ENCODE measurements at places on chromosomes 2 and 18. TPM values are rescaled to one million over a fixed set of nuclear protein-coding genes. Genes with fewer than 3 reads are reported as not detected.
A peak's percentile ranks its signal among the peaks of the same experiment; 100 is the strongest.

DNA sequence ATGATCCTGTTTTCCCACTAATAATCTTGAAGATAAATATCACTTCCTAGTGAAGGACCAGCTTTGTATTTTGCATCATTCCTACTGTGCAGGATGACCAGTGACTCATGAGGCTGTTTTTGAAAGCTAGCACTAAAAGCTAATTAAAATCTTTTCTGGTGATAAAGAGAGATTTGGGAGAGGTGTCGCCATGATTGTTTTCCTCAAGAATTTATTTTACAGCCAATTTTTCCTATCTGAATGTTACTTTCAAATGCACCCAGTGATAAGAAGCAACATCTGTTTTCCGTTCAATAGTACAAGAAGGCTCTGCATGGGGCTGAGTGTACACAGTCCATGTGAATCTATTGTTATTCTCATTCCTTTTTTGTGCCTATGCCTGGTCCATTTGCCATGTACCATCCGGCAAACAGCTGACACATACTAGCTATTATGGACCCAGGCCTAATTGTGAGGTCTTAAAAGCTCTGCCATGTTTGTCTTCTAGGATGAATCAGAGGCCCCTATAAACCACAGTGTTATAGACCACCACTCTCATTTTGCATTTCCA, 28.4 kb downstream of the MEIS1 start:
- DNase-seq, result no peak

DNA sequence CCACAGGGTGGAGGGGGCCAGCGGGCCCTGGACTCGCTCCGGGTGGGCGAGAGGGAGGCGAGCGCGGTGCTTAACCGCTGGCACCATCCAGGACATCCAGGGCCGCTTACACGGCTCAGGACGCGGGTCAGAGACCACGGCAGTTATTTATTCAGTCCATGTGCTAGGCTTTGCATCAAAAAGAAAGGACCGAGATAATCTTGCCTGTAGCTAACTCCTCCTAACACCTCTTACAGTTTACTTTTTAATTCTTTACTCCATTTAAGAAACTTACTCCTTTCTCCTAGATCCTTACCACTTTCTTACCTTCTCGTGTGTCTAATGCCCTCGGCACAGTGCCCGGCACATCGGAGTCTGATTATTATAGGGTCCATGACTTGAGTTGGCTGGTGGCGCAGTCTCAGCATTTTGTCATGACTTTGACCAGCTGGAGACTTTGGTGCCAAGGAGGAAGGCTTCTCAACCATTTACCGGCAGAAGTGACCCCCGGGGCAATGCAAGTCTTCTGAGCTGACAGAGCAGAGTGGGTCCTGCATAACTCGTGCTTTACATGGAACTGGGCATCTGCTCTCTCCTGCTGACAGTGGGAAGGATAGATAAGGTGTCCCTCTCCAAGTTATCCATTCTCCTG, 503 bp downstream of the ANXA4 start:
- DNase-seq, result peak; percentile 20

GRCh38 chr2:170525566-170525900, 189.6 kb upstream of the SP5 start:
- DNase-seq, result no peak

GRCh38 chr2:241288324-241288888, 27.1 kb downstream of the HDLBP start:
- DNase-seq, result no peak

- DNase-seq, result no peak
These were observed 22.2 kb upstream of the TMEM87B start for GRCh38 chr2:112032689-112033465.

DNA sequence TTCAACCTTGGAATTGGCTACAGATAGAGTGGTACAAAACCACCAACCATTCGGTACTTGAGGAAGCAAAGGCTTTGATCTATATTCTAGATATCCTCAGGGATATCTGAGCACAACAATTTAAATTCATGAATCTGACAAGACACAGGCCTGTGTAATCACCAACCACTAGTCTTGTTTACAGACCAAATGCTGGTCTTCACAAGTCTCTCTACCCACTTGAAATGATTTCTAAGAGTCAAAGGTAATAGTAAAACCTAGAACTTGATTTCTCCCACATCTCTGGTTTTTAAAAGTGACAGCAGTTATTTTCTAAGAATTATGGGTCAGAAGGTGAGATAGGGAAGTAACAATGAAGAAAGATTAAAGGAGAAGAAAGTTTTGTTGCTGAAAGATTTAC, 613.7 kb upstream of the ACVR2A start:
- no peak for DNase-seq

DNA sequence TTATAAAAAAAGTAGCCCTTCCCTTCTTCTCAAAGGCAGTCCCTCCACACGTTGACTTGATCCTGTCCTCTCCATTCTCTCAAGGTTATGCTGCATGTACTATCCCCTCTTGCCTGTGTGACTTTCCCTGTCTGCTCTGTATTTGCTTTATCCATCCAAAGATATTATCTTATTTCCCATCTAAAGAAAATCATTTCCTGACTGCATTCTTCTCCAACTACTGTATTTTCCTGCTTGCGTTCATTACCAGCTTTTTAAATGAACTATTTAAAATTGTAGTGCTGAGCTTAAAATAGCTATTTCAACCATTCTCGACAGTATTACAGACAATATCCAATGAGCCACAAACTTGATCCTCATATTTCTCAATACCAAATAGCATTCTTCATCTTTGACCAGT, 716.0 kb upstream of the REG3G start:
- no peak for DNase-seq

The CCDC102B gene
- total RNA-seq, result 8.1 TPM

The RAB31 gene
- 4.1 TPM for total RNA-seq

The AQP12B gene
- total RNA-seq, result not detected
